ENCODE measurements at places on chromosomes 2 and 18.

DNA sequence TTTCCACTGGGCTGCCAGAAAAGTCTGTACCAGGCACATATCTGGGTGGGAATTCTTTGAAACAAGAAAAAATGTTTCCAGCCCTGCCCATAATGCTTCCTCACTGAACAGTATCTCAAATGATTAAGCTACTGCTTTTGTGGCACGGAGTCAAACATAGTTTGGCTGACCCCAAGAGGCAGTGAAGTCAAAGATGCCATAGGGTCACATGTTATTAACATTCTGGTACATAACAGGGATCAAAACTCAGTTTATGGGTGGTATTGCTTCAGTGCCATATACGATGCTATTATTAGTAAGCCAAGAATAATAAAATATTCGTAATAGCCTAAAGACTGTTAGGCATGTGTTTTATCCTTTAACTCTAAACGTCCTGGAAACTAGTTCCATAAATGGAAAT, 112.4 kb downstream of the FEZ2 start:
- no peak for DNase-seq

GRCh38 chr2:31203916-31204315, 13.4 kb downstream of the CAPN14 start:
- no peak for DNase-seq

DNA sequence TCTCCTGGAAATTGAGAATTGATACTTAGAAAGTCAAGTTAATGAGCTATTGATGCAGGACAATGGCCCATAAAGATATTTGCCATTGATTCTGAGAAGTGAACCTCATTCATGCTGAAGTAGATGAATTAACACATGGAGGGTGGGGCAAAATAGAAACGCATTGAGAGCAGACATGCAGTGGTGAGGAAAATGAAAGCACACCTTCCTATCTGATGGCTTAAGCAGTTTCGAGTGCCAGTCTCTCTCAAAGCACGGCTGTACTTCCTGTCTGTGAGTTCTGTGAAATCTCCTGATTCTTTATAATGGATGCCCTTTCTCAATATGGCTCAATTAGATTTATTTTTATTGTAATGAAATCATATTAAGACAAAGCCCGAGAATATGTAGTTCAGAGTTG, 247.0 kb downstream of the TMX3 start:
- no peak for DNase-seq

DNA sequence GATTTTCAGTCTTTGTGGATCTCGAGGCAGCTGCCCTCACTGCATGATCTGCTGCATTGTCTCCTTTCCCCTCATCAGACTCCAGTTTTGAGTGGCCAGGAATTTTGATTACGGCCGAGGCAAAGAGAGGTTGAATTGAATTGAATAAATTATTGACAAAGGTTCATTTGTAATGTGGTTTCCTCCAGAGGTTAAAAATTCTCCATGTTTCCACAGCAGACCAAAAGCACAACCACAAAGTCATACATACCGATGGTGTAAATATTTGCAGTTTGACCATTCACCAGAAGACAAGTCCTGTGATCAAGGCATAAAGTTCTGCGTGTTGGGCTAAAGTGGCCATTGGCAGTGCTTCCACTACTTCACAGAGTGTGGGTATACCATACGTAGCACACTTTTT, 343.8 kb upstream of the MYT1L start:
- DNase-seq: no peak

DNA sequence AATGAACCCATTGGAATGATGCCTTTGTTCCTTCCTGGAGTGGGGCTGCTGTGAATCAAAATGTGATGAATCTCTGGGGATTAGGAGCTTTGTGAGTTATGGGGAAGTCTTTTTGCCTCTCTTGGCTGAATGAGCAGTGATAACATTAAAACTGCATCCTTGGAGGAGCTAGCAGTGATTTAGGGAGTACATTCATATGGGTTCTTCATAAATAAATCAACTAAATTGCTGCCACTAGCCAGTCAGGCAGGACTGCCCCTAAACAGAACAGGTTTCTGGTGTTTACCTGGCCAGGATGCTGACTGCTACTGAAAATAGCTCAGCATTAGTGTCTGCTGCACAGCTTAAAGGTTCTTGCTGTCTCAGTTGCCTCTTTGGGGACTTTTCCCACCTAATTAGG, 244.5 kb upstream of the MEX3C start:
- DNase-seq: no peak

DNA sequence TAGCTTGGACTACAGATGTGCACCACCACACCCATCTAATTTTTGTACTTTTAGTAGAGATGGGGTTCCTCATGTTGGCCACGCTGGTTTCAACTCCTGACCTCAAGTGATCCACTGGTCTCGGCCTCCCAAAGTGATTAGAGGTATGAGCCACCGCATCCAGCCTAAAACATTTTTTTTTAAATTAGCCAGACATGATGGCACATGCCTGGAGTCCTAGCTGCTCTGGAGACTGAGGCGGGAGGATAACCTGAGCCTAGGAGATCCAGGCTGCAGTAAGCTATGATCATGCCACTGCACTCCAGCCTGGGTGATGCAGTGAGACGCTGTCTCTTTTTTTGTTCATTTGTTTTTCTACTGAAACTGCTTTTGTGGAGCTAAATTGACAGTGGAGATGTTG, 64.6 kb upstream of the ATG16L1 start:
- DNase-seq: no peak

DNA sequence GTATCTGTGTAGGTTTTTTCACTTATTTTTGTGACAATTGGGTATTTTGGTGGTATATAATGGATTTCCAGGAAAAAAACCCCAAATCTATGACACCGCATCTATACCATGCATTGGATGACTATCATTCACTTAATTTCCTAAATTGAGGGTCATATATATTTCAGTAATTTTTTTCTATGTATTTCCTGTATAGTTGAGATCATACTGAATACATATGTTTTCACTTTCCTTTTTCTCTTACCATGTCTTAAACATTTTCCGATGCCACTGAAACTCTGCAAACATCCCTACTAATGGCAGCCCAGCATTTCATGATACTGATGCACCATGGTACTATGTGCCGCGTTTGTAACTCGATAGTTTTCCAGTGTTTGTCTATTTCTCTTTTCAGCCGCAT, 40.4 kb downstream of the CDKL4 start:
- no peak for DNase-seq

DNA sequence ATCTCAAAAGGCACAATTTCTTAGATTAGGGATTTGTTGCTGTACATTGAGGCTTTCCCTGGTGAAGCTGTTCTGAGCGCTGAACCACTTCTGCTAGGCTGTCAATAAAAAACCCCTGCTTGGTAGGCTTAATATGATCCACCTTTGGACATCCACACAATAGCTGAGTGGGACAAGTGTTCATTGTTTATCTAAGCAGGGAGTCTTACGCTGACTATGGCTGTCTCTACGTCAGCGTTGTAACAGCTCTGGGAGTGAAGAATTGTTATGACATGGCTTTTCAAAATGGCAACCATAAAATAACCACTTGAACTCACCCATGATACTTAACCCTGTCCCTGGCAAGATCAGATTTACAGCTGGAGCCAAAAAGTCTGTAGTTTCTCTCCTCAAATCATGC, 111.5 kb upstream of the SULT1C3 start:
- DNase-seq: no peak

DNA sequence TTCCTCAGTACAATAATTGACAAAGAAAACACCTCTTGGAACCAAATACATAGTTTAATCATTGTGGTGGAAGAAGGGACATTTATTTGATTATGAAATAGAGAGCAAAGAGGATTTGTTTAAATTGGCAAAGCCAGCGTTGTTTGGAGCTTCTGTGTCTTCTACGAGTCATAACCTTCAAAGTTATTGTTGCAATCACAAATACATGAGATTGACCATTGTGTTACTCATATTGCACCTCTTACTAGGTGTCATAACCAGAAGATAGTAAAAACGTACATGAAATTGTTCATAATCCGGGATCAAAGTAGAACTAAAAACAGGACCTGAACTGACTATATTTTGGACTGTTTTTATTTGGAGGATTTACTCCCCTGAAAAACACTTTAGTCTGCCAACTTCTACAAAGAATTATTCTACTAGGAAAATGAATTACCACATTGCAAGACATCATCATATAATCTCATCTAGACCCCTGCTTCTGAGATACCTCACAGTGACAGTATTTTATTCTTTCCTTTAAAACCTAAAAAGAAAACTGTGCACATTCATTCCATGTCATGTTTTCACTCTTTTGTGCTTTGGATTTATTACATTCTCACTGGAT, 151.7 kb upstream of the KLF7 start:
- DNase-seq: no peak

GRCh38 chr2:217979151-217979811, 23.5 kb downstream of the TNS1 start:
- no peak for DNase-seq

- no peak for DNase-seq
These were observed 40.6 kb downstream of the SPC25 start for GRCh38 chr2:168849610-168850009.

GRCh38 chr18:44651478-44651877, 29.2 kb upstream of the SETBP1 start:
- DNase-seq: no peak

DNA sequence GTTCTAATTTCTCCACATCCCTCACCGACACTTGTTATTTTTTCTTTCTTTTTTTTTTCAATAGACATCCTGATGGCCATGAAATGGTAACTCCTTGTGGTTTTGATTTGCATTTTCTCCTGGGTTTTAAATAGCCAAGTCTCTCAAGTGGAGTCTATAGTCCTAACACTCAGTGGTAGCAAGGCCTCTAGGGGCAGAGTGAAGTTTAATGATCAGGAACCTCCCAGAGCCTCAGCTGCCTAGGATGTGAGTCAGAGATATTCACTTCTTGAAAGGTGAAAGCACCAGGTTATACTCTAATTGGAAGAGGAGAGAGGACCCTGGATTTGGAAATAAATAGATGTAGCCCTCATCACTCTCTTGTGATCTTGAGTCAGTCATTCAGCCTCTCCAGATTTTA, 62.7 kb upstream of the CAPN13 start:
- DNase-seq: no peak

Measured in effector memory CD8-positive, alpha-beta T cell (primary cell).